Fibroblast of pulmonary artery (primary cell): ENCODE measurements at places on chromosomes 1 and 21.

GRCh38 chr1:210711825-210712612, 383.3 kb downstream of the HHAT start:
- no peak for DNase-seq

- peak; percentile 13 for DNase-seq
Measured at GRCh38 chr1:115495625-115496024, 146.1 kb upstream of the VANGL1 start.

GRCh38 chr1:114334297-114334696, 176.7 kb downstream of the TRIM33 start:
- DNase-seq = no peak

DNA sequence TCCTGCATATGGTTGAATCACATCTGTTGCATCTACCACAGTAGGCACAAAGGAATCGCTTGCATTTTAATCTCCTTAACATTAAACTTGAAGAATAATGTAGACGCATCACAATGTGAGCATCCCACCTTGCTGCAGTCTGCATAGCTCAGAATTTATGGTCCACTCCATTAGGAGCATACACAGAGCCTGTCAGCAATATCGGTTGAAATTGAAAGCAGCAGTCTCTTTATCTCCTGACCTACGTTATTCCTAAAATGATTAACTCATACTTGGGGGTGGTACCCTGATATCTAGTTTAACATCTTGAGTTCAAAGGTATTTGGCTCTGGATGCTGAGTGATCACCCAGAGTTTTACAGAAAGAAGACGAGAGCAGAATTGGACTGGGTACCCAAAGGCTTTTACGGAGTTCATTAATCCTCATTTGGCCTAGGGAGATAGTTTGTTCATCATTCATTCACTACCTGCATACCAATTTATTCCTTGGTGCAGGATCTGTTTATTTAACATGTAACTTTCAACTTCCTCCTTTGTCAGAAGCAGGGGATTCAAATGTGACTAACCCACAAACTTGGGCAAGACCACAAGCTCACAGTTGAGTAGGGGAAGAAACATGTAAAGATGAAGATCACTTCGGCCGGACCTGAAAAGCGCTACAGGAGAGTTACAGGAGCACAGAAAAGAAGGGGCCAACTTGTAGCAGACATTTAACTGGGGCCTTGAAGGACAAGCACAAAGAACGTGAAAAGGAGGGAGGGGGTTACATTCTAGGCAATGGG, 187.9 kb downstream of the DAB1 start:
- no peak for DNase-seq

- DNase-seq = peak; percentile 60
Measured at GRCh38 chr1:228163007-228163753, 2.4 kb upstream of the IBA57 start.

DNA sequence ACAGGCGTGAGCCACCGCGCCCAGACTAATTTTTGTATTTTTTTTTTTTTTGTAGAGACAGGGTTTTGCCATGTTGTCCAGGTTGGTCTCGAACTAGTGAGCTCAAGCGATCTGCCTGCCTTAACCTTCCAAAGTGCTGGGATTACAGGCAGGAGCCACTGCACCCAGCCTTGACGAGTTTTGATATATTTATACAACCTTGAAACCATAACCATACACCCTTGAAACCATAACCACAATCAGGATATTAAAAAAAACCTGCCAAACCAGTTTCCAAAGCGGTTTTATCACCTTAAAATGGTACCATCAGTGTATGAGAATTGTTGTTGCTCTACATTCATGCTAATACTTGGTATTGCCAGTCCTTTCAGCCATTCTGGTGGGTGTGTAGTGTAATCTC, 3.7 kb upstream of the PHACTR4 start:
- no peak for DNase-seq

DNA sequence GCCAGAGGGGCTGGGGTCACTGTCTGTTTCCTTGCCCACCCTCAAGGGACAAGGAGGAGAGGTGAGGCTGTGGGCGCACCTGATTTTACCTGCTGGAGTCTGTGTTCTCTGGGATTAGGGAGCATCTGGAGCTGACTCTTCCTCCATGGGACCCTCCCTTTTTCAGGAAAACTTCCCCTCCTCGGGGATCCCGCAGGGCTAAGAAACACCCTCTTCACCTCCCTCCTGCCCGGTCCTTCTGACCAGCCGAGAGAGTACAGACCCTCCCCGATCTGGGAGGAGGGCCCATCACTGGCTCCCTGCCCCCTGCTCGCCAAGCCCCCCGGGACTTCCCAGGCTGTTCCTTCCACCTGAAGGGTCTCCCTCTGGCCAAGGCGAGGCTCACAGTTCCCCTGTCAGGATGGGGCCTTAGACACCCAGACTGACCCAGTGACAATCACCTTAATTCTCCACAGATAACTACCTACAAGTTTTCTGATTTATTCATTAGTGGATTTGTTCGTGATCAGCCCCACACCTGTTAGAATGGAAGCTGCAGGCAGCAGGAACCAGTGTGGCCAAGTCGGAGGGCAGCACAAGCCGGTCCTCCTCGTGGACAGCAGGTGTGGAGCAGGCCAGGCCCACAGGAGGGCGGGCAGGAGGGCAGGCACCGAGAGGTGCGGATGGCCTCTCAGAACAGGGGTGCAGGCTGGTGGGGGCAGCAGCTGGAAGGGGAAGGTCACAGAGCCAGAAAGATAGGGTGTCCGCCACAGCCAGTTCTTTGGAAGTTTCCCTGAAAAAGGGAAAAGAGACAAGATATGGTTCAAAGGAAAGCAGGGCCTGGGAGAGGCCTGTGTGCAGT, 15.9 kb upstream of the SAMD11 start:
- DNase-seq = no peak

DNA sequence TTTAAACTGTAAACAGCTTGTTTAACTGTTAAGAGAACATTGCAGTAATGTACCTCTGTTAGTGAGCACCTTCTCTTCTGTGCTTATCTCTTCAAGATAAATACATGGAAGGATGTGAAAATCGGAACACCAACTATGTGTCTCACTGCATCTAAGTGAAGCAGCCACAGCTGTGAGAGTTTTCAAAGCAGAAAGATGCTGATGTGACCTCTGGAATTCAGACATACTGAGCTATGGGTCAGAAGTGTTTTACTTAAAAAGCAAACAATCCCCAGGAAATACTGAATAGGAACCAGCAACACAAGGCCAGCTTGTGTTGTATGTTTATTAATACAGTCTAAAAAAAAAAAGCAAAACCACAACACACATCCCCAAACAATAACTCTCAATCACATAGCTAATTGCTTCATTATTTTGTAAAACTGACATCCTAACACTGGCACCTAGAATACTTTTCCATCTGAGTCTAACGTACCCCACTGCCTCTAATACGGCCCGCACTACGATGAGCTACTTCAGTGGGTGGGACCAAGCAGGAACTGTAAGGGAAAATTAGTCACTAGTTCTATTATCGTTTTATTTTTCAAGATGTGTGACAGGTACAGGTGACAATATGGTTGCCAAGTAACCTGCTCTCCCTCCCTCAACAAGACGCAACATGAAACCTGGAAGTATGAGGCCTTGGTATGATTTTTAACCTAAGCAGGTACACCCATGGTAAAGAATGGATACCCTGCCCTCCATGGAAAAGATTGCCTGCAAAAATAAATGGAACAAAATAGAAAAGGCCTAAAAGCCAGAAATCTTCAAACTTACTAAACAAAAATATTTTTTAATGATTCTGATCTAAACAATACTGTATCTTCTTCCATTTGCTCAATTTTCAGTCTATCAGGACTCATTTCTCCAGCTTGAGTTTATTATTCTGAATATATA, 13.9 kb downstream of the ERRFI1 start:
- no peak for DNase-seq

DNA sequence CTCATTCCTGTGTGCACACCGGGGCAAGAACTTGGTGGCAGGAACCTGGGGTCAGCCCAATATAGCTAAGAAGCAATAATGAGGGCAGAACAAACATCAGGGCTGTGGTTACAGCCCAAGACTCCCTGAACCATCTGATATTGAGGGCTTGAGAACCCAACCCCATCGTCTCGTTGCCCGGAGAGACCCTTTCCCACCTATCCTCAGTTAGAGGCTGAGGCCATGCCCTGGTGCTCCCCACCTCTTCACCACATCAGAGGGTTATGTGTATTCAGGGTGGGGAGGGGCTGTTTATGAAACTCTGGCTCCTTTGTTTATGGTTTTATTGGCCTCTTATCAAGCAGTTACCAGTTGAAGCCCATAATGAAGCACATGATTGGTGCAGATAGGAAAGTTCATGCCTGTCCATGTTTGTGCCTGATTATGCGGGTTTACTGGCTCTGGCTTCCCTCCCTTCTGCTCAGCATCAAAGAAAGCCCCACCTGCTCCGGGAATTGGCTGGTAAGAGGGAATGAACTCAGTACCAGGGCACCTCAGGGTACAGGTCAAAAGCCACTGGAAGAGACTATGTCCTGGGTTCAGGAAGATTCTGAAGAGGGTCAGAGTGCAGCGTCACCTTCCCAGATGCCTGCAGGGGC, 14.5 kb downstream of the NUAK2 start:
- no peak for DNase-seq

- no peak for DNase-seq
Measured at GRCh38 chr1:205108464-205108863, 13.3 kb downstream of the RBBP5 start.

DNA sequence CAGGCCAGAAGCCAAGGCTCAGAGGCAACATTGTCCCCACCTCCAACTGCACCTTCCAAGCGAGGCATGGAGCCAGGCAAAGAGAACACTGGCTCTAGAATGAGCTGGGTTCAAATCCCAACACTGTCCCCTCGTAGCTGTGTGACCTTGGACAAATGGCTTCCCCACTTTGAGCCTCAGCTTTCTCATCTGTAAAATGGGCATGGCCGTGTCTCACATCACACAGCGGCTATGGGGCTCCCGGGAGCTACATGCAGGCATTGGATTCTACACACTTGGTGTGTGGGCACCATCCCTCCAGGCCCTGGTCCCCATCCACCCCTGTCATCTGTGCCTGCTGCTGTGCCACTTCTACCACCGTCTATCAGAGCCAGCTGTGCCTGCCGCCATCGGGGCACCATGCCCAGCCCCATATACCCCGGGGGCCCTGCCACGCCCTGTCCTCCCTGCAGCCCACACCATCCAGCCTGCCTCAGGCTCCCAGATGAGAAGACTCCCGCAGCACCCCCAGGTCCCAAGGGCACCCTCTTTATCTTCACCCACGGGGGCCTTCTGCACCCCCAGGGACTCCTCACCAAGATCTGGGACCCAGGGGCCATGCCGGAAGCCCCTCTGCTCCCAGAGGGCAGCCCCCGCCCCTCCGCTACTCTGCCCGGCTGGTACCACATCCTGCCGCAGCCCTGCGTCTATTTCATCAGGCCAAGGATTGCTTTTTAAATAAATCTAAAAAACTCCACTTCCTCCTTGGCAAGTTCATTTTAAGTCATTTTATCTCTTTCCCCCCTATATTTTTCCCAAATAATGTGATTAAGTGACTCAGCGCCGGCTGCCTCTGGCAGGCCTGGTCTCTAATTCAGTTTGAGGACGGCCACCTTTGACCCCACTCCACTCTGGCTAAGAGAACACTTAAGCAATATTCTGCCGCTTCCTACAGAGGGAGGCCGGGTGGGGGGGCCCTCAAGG, 107.8 kb upstream of the TARDBP start:
- DNase-seq = peak; percentile 27

GRCh38 chr1:19654886-19655717, 9.6 kb upstream of the HTR6 start:
- DNase-seq = no peak
